ENCODE measurements at places on chromosomes 4 and X.

DNA sequence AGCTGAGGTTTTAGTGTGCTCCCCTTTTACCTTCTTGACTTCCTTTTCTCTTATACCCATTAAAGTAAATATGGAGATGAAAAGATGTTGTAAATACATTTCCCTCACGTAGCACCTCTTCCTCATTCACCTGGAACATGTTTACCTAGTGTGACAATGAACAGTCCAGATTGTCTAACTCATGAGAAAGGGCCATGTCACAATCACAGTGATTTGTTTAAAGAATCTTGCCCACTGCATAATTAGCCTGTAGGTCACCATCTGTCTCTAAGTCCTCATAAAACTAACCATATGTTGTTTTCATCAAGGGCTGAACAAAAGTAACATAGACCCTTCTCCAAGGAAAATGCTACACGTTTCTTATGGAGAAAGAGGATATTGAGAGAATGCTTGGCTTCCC, 85.7 kb downstream of the TSPAN5 start:
- DNase-seq, result no peak

GRCh38 chrX:118062817-118063615, 53.6 kb downstream of the KLHL13 start:
- DNase-seq, result no peak

- DNase-seq, result no peak
These were observed 819.1 kb downstream of the TRIML1 start for GRCh38 chr4:188958346-188958745.

GRCh38 chr4:7765666-7766065, 174.0 kb downstream of the AFAP1 start:
- DNase-seq, result no peak

DNA sequence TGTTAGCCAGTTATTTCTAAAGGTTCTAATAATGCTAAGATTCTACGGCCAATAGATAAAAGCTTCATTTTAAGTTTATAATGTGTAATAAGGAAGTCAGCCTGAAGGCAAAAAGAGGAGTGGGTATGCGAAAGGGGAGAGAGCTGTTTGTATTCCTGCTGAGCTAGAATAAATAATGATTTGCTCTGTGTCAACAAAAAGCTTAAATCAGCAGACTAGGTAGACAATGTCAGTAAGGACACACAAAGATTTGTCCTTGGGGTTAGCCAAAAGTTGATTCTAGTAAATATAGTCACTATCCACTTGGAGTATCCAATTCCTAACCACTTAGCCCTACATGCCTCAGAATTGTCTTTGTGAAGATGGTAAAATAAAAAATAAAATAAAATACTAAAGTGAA, 90.3 kb upstream of the GRIA3 start:
- no peak for DNase-seq

GRCh38 chr4:110414561-110414920, 61.4 kb upstream of the ENPEP start:
- no peak for DNase-seq

DNA sequence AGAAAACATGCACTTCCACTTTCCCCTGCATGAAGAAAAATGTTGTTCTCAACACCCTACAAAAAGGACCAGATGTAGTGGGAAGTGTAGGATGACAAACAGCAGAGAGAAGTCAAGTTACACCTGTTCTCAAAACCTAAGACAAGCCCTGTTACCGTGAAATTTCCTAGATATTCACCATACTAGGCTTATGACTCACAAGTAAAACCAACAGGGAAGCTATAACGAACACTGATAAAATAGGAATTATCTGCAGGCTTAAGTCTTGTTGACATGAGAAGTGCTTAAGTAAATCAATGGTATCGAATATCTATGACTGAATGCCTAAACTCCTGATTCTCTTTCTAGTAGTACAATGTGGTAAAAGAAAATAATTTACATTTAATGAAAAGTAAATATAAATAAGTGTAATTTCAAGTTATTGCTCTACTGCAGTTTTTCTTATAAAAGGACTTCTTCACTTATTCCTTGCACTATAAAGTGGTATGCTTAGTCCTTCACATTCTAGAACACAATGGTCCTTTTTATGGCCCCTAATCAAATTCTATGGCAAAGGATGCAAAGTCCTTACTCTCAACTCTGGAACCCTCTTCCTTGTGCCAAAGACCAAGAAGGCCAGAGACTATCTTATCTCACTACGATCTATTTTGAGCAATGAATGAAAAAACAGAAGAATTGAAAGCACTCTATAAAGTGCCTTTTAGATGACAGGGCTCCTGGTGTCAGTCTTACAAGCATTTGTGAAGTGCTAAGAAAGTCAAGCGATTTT, 19.6 kb downstream of the AP1S2 start:
- no peak for DNase-seq

GRCh38 chr4:60366661-60367060, 833.5 kb upstream of the ADGRL3 start:
- DNase-seq, result no peak

DNA sequence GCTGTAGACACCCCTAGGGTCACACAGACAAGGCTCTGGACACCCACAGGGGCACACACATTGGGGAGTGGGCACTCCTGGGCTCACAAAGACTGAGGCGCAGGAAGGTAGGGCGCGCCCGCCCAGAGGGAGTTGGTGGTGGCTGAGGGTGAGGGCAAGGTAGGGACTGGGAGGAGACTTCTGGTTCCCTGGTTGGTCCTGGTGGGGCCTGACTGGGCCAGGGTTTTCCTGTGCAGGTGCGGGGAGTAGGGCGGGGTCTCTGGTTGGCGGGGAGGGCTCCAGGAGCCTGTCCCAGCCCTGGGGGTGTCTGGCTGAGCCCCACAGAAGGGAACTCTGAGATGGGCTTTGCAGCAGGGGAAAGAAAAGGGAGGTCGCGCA, 6.7 kb upstream of the WAS start:
- DNase-seq, result no peak

DNA sequence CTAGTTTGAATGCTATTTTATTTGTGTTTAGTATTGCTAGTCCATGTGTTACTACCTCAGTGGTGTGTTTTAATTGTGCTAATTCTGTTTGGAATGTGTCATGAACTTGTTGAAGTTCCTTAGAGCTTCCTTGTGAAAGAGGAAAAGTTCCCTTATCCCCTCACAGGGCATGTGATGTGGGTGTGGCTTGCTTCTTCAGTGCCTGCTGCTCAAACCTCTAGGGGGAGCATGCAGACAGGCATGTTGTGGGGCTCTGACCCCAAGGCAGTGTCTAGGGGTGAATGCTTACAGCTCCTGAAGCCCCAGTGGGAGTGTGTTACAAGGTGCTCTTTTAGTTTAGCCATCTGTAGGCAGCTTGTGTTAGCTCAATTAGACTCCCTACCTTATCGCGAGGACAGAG, 86.5 kb downstream of the MAGED4 start:
- peak; percentile 44 for DNase-seq

GRCh38 chr4:74623041-74623440, 171.3 kb downstream of the BTC start:
- DNase-seq, result no peak

DNA sequence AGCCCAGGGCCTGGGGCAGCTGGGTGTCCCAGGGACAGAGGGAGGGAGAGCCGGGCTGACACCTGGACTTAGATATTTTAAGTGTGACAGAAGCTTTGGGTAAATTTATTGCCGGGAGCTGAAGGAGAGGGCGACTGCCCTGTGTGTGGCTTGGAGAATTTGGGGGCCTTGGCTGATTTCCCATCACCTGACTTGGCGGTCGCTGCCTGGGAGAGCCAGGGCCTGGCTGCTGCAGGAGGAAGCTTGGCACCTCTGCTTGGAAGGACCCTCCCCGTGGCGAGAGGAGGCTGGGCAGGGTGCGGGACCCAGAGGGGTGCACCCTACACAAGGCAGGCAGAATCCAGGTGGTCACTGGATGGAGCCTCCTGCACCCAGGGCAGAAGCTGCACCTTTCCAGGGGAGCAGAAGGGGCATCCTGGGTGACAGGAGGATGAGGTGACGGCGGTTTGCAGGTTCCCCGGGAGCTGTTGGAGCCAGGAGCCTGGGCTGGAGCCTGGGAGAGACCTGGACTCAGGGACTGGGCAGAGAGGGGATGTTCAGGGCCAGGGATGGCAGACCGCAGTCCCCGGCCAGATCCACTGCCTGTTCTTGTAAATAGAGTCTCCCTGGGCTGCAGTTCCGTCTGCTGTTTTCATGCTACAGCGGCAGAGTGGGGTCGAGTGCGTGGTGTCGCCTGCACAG, 72.0 kb downstream of the RGS12 start:
- no peak for DNase-seq

- no peak for DNase-seq
These were observed 223.0 kb downstream of the MID1 start for GRCh38 chrX:10397349-10397748.

DNA sequence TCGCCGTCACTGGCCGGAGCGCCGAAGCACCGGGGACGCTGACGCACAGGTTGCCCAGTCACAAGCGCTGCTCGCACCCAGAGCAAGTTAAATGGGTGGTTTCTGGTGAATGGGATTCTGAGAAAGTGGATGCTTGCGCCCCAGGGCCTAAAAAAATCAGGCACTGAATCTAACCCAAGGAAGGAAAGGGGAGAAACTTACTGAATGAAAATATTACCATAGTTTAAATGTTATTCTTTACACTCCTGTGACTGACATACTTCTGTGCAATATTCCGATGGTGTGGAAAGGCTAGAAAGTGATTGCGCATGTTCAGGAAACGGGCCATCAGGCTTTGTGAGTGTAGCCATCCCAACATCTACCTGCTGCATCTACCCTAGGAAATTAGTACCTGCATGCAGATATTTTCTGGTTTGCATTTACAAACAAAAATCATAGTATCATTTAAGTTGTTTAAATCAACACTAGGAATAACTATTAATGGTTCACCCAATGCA, 838 bp upstream of the ABCG2 start:
- DNase-seq, result no peak

- DNase-seq, result no peak
These were observed 94.2 kb downstream of the NYX start for GRCh38 chrX:41541386-41541785.

GRCh38 chr4:64495946-64496345, 86.7 kb upstream of the TECRL start:
- DNase-seq, result no peak

- no peak for DNase-seq
These were observed 136.2 kb downstream of the PPP3CA start for GRCh38 chr4:101211146-101211553.

- peak; percentile 43 for DNase-seq
These were observed 16.1 kb downstream of the PPEF2 start for GRCh38 chr4:75886104-75886503.

DNA sequence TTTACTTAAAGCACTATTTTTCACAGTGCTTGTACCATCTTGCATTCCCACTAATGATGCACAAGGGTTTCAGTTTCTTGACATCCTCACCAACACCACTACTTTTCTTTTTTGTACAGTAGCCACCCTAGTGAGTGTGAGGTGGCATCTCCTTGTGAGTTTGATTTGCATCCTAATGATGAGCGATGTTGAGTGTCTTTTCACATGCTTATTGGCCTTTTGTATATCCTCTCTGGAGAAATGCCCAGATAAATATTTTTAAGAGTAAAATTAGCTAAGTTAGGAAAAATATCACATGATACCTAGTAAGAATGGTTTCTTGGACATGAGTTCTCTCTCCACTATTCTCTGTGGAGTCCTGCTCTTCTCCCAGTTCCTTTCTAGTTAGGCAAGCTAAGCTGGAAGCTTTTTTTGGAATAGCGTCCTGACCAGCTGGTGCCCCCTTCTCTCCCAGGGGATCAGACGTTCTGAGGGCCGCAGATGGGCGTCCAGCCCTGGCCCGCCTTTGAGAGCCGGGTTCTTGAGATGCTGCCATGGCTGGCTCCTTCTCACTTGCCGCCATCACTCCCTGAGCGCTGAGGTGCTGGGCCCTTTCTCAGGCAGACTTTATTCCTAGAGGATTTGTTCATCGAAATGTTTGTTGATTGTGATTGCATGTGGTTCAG, 132.1 kb downstream of the ARHGAP10 start:
- DNase-seq, result no peak

DNA sequence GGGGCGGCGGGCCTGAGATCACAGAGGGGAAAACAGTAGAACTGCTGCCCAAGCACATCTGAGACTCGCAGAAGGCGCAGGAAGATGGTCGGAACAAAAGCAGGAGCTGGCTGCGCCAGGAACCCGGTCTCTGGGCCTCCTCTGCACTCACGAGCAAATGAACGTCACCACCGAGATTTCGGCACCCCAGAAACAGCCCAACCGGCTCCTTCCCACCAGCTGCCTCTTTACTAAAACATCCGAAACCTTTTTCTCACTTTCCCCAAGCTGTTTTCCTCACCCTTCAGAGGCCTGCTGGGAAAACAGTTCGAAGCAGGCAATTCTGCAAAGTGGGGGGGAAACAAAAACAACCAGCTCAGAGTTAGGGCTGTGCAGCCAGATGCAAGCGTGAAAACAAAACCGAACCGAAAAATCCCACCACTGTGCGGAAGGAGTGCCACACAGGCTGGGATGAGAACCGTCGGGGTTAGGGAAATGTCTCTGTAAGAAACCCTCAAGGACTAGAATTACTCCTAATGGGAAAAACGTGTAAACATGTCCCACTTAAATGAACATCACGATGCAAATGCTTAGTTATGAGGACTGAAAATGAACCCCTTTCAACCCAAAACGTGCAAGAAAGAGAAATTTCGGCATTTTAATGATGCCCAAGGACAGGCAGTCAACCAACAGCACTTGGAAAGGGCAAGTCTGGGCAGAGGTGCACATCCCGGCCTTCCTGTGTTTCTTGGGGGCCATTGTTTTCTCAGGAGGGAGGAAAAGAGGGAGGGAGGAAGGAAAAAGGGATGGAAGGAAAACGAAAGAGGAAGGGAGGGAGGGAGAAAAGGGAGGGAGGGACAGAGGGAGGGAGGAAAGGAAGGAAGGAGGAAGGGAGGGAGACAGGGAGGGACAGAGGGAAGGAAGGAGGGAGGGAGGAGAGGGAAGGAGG, 15.8 kb downstream of the DHRSX start:
- no peak for DNase-seq

DNA sequence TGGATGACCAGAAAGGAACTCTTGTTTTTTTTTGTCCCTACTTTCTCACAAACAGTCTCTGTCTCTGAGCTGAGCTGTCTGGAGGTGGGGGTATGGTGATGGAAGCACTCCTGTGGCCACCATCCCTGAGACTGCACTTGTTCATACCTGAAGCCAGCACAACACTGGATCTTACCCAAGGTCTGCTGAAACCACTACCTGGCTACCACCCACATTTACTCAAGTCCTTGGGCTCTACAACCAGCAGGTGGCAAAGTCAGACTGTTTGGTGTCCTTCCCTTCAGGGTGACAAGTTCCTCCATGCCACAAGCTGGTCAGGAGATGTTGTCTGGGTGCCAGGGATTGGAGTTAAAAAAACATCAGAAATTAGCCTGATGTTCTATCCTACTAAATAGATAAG, 89.7 kb downstream of the NEXMIF start:
- no peak for DNase-seq

DNA sequence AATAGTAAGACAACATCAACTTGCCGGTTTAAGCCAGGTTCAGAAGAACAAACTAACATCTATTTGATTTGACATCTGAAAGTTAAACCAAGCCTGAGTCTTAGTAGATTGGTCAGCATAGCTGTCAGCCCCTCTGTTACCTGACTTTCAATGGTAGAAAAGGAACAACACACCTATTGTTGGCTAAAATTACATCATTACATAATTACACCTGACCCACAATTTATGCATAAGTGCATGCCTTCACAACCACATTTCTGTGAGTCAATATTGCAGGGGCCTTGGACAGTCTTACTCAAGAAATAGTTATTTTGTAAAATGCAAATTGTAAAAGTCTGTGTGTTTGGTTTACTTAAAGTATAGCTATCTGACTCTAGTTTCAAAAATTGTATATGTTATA, 36.2 kb downstream of the EGFL6 start:
- DNase-seq, result no peak

Measured in H1 (cell line).